CD4-positive, alpha-beta T cell treated with Interleukin-6 for 4 hours (primary cell): ENCODE measurements at places on chromosomes 11 and 22.
A peak's percentile ranks its signal among the peaks of the same experiment; 100 is the strongest.

- DNase-seq, result no peak
Observed at GRCh38 chr22:43257549-43257948, 70.6 kb upstream of the TTLL12 start.

GRCh38 chr22:28914201-28914600 lies 30.8 kb downstream of the ZNRF3 start:
- DNase-seq, result no peak

- no peak for DNase-seq
Observed at GRCh38 chr22:44648821-44649565, 53.0 kb upstream of the PRR5 start.

DNA sequence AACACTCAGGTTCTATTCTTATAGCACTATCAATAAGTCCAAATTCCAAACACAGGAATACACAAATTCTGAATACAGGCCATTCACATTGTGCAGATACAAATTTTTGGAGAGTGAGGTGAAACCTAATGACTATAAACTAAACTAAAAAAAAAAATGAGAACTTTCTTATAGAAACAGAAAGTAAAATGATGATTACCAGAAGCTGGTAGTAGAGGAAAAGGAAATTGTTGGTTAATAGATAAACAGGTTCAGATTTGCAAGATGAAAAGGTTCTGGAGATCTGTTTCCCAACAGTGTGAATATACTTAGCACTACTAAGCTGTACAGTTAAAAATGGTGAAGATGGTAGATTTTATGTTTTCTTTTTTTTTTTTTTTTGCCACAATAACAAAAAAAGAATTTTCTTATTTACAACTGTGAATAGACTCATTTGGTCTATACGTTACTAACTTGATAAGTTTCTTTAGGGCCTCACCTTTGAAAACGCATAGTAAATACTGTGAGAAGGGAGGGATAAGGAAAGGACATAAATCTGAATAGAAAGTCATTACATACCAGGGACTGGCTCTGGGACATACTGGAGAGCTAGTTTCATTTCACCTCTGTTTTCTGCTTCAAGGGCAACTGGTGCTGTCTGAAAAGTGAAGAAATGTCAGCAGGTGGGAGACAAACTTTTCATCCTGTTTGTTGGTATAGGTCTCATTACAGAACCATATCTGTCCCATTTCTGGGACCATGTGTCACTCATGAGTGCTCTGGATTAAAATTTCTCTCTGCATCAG lies 14.2 kb upstream of the CCDC89 start:
- no peak for DNase-seq

DNA sequence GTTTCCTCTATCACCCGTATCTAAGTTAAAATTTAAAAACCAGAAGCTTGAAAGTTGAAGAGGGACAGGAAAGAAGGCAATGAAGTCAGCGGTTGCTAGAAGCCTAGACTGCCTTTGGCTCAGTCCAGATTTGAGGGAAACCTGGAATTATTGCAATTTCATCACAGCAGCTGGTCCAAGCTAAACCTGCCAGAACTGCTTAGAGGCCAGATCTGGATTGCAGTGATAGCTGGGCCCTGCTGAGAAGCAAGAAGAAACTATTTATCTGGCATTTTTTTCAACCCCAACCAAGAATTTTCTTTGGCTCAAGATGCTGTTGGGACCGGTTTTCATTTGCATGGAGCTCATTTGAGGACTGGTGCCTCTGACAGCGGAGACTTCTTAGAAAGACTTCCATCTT lies 121.5 kb upstream of the TEAD1 start:
- DNase-seq, result no peak

- peak; percentile 76 for DNase-seq
Observed at GRCh38 chr11:124758355-124759265, 3.5 kb downstream of the ESAM start.

DNA sequence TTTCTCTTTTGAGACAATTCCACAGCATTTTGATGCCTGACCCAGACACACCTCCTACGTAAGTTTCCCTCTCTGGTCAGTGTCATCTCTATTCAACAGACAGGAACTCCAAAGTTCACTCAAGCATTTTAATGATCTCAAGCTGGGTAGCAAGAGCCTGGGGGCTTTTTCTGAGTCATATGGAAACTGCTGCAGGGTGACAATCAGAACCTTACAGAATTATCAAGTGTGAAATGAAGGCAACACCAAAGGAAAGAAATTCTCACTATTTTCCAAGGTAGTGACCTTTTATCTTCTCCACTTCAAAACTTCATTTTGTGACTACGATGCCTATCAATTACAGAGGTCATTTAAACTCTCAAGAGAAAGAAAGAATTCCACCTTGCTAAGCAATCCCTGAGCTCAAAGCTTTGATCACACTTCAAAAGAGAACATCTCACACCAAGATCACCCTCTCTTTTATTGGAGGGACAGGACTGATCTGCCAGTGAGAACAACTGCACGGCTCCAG lies 229.0 kb upstream of the ZC3H12C start:
- DNase-seq, result no peak
